GM12878 (cell line): ENCODE measurements at places on chromosomes 7 and 10.

DNA sequence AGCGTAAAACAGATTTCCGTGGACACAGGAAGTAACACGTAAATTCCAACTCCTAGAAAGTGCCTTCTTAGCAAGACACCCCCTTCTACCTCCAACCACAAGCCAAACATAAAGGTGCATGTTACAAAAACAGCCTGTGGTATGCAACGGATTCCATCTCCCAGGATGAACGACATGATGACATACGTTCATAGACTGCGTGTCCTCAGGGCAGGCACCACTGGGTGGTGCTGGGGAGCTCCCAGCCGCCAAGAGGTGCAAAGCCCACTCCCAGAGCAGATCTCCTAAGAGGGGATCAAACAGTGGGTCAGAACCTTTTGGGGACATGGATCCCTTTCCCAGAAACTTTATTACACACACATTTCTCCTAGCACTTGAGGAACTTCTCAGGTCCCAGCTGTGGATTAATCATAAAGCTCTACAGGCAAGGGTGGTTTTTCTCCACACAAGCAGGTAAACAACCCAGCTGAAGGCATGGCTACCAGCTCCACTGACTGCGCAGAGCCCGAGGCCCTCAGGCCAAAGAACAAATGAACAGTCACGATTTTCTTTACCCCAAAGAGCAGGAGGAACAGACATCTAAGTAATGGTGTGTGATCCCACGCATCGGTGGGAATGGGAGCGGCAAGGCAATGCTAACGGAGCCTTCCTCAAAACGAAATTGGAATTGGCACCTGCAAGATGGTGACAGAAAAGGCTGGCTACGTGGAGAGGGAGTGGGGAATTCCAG lies 13.8 kb downstream of the PSAP start:
- no peak for DNase-seq

DNA sequence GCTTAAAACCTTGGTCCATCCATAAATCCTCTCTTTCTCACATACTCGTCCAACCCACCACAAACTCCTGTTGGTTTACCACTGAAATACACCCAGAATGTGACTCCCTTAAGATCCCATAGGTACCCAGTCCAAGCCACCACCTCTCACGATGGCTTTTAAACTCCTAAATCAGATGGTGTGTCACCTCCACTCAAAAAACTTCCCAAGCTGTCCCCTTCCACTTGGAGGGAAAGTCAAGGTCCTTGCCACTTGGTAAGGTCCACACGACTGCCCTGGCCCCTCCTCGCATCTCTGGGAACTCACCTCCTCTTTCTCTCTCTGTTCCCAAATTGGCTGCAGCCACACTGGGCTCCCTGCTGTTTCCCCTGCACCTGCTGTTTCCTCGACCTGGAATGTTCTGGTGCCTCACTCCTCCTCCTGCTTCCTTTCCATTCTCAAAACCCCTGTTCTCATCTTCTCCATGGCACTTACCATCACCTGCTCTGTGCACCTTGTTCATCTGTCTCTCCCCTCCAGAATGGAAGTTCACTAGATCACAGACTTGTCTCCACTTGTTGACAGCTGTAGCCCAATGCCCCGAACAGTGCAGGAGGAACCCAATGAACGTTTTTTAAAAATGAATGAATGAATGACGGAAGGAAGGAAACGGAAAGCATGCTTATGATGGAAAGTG lies 23.0 kb downstream of the ZFAND2A start:
- DNase-seq = no peak

DNA sequence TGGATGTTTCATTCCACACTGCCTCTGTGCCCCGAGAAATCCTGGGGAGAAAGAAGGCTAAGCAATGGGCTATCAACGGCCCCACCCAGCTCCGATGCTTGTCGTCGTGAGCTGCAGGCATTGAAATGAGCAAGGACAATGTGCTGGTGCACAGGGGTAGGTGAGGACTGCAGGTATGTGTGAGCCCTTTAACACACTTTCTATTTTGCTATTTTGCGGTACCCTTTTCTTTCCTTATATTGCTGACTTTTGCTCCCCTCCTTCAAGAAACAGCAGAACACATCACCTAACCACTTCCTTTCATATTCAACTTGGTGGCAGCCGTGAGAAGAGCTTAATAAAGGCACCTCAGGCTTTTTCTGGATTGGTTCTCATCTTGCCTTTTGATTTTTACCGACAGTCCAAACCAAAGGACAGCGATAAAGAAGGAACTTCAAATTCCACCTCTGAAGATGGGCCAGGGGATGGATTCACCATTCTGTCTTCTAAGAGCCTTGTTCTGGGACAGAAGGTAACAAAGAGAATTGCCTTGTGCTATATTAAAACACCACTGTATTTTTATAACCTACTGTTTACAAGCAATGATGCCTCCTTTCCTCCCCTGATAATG lies 39.2 kb downstream of the AIFM2 start:
- no peak for DNase-seq

GRCh38 chr7:146216396-146217041 lies 99.9 kb downstream of the CNTNAP2 start:
- no peak for DNase-seq

DNA sequence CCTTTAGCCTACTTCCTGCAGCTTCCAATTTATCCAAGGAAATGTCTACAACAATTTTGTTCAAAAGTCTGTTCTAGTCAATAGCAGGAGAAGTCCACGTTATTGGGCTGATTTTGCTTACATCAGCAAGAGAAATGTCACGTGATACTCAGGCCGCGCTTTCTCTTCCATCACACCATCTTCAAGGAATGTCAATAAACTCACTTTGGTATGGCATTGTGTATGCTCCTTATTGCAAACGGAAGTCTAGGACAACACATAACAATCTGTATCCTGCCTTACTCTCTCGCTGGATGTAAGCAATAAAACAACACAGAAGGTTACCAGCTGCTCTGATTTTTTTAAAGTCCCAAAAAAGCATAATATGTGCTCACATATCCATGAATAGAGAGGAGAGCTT lies 17.1 kb upstream of the STK17A start:
- DNase-seq = no peak

DNA sequence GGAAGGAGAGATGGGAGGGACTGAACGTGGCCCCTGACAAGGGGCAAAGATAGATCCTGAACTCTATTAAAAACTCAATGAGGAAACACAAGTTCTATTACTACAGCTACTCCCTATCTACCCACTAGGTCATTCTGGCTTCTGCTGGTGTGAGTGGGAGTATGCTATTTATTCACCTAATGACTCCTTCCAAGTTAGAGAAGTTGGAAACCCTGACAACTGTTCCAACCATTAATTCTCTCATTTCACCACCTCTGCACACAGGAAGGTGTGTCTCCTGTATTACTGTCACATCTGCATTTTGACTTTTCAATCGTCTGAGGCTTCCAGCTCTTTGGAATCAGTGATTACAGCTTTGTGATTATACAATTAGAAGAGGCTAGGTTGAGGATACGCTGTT lies 169.4 kb upstream of the ADO start:
- DNase-seq = no peak

DNA sequence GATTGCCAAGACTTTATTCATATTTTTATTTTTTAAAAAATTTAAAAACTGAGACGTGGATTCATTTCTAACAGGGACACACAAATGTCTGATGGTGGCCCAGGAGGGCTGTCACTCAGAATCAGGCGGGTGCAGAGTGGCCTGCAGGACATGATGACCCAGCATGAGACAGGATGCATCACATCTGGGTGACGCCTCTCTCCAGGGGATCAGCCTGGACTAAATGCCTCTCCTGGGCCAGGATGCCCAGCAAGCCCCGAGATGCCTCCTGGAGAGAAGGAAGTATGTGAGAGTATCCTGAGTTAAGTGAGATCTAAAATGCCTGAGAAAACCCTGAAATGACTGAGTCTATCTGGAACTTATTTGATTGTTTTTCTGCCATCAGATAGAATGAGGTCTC lies 16.9 kb upstream of the MTURN start:
- no peak for DNase-seq

GRCh38 chr7:51366930-51367613 lies 50.5 kb upstream of the COBL start:
- DNase-seq = no peak

GRCh38 chr10:132593900-132594876 lies 56.6 kb downstream of the INPP5A start:
- peak; percentile 54 for DNase-seq

GRCh38 chr10:74892839-74893238 lies 66.4 kb downstream of the KAT6B start:
- DNase-seq = no peak

- DNase-seq = no peak
These were observed 9.3 kb downstream of the EVX1 start for GRCh38 chr7:27251652-27252590.

GRCh38 chr7:128902761-128903585 lies 7.5 kb downstream of the KCP start:
- DNase-seq = no peak

GRCh38 chr7:38932509-38933168 lies 23.6 kb upstream of the VPS41 start:
- DNase-seq = peak; percentile 16

- DNase-seq = no peak
These were observed 1.8 kb upstream of the IKZF1 start for GRCh38 chr7:50302486-50303334.

DNA sequence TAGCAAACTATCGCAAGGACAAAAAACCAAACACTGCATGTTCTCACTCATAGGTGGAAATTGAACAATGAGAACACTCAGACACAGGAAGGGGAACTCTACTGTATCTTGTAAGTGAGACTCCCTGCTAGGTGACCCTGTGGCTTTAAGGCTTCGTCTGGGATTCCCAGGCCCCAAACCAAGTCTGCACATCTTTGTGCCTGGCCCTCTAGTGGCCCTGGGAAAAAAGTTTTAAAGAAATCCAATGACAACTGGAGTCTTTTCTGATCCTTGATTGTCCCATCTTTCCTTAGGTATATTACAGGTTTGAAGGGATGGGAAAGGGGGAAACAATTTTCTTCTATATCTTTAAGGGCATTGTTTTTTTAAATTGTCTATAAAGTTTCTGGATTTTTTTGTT lies 10.6 kb upstream of the LIPM start:
- peak; percentile 17 for DNase-seq

DNA sequence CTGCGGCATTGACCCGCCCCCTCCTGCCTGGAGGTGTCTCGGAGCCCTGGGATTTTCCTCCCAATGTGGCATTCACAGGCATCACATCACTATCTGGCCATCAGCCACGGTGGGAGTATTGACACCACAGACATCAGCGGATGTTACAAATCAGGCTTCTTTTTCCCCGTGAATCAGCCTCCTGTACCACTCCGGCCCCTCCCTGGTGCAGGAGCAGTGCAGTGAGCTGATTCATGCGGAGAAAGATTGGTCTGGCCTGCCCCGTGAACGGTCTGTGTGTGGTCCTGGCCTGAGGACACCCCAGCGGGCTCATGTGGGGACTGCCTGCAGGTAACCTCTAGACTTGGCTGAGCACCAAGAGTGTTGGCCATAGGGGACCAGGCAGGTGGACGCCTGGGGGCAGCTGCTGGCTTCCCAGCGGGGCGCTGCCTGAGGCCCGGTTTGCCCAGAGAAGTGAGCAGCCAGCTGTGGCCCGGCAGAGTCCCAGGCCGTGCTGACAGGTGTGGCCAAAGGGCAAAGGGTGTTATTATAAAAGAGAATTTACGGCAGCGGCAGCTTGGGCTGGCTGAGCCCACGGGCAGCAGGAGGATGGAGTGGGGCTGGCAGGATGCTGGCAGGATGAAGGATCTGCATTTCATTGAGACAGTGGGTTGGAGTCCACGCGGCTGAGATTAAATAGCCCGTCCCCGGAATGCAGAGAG lies 32.1 kb upstream of the GNA12 start:
- no peak for DNase-seq

GRCh38 chr7:103821092-103821491 lies 168.4 kb downstream of the RELN start:
- no peak for DNase-seq

DNA sequence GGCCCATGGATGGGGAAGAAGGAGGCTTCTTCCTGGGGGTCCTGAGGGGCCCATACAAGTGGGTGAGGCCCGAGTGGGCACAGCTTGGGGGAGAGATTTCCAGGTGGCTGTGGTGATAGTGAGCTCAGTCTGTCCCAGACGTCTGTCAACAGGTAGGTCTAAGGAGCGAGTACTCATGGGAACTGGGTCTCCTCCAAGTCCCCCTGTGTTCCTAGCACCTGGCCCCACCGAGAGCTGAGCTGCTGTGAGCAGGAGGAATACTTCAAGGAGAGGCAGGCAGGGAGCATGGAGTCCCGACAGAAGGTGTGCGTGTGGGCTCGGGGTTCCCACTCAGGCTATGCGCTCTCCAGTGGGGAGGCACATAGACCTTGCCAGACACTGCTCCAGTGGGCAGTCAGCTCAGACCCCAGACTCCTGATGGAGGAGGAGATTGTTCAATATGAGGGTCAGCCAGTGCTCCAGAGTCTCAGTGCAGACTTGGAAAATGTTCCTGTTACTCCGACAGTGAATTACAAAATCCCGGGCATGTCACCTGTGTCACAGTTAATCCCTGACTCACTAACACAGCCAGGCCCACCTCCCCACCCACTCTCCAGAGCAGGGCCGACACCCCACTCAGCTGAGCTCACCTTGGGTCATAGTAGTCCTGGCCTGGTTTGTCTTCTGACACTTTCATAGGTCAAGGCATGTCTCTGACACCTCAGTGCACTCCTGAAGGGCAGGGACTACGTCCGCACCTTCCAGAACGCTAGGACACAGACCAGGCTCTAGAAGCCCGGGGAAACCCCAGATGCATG lies 28.2 kb upstream of the C10orf53 start:
- DNase-seq = no peak

- DNase-seq = no peak
These were observed 97.7 kb upstream of the PDLIM1 start for GRCh38 chr10:95388539-95388938.

- no peak for DNase-seq
These were observed 97.7 kb upstream of the EFCAB10 start for GRCh38 chr7:105678811-105679495.

DNA sequence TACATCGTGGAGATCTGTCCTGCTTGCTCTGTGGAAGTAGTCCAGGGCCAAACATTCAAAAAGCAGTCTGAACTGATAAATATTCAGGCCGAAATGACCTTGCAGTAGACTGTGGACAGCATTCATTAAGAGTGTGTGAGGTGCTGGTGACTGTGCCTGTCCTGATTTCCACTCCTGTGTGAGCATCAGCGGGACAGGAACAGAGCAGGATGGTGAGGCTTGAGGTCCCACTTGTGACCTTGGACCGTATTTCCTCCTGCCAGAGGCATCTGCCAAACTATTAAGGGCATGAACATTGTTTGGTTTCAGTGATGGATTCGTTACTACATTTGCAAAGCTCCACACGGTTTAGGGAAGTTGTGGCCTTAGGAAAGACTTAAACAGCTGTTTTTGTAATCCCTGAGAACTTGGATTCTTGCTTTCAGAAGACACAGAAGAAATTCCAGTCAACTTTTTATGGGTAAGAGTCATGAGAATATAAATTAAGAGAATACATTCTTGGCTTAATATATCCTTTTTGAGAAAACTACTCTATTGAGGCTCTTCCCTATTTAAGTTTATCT lies 32.8 kb downstream of the CCNY start:
- no peak for DNase-seq

GRCh38 chr10:36621346-36621745 lies 504.1 kb upstream of the ANKRD30A start:
- DNase-seq = no peak

GRCh38 chr7:140084142-140084655 lies 21.4 kb upstream of the PARP12 start:
- no peak for DNase-seq
